Right ventricle myocardium inferior (tissue), 1 donor: ENCODE measurements at places on chromosomes 7 and 10.

DNA sequence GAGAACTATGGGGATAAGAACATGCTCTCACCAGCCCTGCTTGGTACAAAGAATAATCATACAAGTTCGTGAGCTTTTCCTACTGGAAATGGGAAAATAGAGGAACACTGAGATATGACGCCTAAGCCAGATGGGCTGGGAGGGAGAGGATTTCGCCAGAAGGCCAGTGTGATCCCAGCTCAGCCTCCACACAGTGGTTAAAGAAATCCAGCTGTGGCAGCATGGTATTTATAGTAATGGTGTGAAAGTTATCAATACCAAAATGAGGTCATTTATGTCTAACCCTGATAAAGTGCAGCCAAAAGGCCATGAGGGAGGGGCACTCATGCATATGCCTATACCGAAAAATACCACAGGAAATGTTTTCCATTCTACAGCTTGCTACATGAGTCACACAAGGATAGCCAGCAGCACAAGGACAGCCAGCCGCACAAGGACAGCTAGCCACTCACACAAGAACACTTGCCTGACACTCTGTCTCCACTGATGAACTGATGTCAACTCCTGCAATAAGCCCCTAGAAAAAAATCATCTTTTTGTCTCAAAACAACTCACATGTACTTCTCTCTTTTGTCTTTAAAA is 49.4 kb downstream of the FRMPD2 start:
- DNase-seq = no peak

DNA sequence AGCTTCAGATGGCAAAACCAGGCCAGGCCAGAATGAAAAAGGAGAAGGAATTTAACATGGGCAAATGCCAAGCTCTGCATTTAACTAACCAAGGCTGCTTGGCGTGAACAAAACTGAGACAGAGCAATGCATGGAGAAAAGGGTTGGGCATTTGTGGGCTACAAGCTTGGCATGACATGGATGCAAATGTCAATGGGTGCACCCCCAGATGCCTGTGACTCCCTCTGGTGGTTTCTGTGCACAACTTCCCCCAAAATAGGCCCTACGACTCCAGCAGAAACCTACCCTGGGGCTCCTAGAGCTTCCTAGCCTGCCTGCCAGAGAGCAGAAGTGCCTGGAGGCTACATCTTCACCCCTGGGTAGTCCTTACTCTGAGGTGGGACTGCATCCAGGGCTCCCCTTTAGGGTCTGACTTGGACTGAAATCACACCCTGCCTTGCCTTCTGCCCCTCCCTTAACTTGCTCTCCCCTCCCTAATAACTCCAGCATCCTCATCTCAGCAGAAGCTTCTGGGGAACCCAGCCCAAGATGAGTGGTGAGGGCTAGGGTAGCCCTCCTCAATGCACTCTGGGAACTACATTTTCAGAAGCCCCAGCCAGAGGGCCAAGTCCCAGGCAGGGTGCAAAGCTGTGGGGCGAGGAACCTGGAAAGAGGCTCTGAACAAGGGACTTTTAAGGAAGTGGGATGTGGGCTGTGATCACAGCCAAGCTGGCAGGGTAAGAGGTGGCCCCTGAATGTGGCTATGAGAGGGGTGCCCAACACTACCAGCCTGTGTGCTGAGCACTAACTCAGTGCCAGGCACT is 11.3 kb downstream of the GPRIN2 start:
- DNase-seq = peak; percentile 66

- DNase-seq = no peak
Measured at GRCh38 chr10:50415292-50415691, 164.0 kb upstream of the ASAH2 start.

DNA sequence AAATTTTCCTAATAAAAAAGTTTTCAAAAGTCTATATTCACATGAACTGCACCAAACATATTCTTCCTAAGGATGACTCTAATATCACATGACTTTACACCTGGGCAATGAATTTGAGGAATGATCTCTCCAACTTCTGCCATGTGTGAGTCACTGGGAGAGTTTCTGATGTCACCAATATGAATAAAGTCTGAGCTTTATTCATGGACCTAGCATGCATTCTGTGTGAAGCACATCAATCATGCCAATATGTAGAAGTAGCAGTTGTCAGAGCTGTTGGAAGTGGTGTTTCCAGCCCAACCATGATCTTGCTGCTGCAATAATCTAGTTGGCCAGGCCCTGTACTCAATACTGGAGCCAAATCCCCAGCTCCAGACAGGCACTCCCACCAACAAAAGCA is 91.7 kb upstream of the IFRD1 start:
- DNase-seq = no peak

GRCh38 chr10:110861930-110862649 is 9.6 kb upstream of the PDCD4 start:
- no peak for DNase-seq

- no peak for DNase-seq
Measured at GRCh38 chr7:55308186-55308929, 56.8 kb upstream of the LANCL2 start.

- no peak for DNase-seq
Measured at GRCh38 chr7:140923358-140924006, 1.2 kb downstream of the BRAF start.

DNA sequence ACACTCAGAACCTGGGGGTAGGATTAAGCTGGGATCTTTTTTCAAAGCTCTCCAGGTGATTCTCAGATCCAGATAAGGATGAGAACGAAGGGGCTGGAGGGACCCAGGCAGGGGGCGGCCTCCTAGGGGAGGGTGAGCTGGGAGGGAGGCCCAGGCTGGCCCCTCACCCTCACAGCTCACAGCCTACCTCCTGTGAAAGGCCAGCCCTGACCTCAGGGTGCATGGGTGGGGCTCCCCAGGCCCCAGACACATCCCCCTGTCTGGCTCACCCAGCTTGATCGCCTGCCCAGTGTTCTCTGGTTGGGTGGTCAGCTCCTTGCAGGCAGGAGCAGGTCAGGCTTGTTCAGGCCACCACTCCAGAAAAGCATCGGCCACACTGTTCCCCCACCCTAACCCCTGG is 24.3 kb downstream of the CTBP2 start:
- DNase-seq = no peak

GRCh38 chr7:19009241-19009935 is 108.0 kb downstream of the TWIST1 start:
- no peak for DNase-seq

- DNase-seq = no peak
Measured at GRCh38 chr7:20200361-20200760, 16.8 kb downstream of the MACC1 start.

DNA sequence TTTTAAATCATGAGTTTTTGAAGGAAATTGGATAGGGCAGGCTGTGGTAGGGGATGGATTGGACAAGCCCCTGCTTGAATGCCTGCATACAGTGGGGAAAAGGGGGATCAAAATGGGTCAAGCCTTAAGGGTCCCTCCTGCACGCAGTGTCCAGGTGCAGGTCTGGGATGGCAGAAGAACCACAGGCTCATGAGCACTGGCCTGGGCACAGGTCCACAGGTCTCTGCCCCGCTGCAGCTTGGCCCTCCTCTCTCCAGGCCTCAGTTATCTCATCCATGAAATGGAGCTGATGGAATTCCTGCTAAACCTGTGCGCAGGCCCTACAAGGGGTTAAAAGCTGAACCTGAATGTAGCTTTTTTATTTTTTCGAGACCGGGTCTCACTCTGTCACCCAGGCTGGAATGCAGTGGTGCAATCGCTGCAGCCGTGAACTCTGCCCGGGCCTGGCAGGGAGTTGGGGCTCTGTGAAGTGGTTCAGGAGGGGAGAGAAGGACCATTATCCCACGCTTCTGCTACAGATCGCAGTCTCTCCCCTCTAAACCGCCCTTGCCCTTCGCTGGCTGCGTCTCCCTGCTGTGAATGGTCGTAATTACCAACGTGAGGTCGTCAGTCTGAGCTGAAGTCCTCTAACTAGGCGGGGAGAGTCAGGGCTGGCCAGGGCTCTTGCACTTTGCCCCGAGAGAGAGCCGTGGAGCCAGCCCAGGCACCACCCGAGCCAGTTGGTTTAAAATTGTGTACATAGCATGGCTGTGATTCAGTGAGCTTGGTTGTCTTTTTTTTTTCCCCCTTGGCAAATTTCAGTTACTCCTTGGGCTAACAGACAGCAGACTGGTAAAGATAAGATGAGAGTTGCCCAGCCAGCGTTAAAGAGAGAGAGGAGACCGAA is 77.5 kb upstream of the GTF2I start:
- no peak for DNase-seq

DNA sequence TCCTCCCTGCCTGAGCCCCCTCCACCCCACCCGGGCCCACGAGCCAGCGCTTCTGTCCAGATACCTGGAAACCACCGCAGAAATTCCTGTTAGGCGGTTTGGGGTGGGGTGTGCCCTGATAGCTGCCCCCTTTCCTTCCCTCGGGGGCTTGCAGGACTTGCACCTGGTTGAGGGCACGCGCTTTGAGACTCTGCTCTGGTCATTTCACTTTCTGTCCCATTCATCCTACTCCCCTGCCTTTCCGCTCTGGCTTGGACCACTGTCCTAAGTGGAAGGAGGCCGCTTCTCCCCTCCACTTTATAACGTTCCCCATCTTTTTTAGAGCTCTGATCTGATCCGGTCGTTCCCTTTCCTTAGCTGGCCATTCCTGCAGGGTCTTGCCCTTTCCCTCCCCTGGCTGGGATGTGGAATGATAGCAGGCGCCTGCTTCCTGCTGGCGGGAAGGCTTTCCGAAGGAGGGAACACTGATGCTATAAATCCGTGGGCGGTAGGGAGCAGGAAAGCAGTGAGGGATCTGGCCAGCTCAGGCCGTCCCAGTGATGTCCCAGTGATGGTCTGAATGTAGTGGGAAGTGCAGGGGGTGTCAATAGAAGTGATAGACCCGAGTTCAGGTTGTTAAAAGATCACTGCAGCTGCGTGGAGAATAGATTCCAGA is 852 bp upstream of the PRKAR1B start:
- no peak for DNase-seq

DNA sequence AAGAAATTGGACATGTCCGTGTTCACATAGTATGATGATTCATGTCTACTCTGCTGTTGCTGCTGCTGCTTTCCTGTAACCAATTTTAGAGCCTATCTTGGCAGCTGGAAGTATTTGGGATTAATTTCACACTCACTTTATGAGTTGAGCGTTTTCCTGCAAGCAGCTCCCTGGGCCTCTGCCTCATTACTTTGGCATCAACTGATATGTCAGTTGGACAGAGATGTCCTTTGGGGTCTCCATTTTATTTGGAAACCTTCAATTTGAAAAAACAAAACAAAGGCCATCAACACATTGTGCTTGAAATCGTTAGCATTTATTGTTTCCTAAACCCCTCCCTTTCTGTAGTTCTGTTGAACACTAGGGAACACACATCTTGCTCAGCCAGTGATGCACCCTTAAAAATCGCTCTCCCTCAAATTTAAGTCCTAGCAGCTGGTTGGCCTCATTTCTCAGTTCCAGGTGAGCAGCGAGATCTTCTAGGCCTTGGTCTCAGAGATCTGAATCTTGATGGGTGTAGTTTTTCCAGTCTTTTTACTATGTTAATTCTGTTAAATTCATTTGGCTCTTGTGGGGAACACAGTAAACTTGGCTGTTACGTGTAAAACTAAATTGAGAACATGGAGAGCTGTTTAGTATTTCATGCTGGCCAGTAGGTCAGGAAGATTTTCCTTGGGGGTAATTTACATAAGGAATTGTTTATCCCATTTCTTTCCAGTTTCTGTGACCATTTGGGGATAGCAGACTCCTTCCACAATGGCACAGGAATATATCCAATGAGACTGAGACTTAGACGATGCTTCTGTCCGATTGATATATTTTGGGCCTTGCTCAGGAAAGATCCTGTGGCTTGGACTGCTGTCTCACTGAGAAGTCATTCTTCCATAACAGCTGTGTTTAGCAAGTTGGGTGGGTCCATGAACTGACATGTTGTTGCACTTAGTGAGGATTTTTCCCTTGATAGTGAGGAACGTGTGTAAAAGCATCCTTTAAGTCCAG is 371.6 kb downstream of the BBS9 start:
- no peak for DNase-seq

DNA sequence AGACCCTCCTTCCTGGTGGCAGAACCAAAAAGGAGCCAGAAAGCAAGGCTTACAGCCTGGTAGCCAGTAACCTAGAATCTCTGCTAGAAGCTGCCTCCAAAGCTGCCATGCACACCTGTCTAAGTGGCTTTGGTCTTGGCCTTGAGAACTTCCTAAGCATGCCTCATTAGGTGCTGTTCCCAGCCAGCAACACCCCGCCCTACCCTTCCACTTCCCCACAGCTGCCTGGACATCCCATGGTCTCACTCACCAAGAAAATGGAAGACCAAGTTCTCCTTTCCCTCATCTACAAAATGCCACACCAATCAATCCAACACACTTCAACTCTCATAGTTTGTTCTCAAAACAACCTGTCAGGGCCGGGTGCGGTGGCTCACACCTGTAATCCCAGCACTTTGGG is 4.2 kb downstream of the PSAP start:
- no peak for DNase-seq

- no peak for DNase-seq
Measured at GRCh38 chr7:159013825-159014289, 130.8 kb downstream of the VIPR2 start.

GRCh38 chr10:11515596-11516430 is 95.6 kb downstream of the USP6NL start:
- no peak for DNase-seq

DNA sequence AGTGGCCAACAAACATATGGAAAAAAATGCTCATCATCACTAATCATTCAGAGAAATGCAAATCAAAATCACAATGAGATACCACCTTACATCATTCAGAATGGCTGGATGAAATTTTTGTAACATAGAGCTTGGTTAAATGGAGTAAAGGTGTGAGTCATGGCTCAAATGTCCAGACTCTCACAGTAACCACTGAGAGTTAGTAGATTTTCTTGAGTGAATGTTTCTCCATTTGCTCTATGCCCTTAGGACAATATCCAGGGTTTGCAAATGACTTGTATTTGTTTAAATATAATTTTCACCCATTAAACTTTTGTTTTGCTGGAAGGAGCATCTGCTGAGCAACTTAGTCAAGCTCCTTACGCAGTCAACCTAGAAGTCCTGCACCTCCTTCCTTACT is 967.2 kb downstream of the XPNPEP1 start:
- DNase-seq = no peak

DNA sequence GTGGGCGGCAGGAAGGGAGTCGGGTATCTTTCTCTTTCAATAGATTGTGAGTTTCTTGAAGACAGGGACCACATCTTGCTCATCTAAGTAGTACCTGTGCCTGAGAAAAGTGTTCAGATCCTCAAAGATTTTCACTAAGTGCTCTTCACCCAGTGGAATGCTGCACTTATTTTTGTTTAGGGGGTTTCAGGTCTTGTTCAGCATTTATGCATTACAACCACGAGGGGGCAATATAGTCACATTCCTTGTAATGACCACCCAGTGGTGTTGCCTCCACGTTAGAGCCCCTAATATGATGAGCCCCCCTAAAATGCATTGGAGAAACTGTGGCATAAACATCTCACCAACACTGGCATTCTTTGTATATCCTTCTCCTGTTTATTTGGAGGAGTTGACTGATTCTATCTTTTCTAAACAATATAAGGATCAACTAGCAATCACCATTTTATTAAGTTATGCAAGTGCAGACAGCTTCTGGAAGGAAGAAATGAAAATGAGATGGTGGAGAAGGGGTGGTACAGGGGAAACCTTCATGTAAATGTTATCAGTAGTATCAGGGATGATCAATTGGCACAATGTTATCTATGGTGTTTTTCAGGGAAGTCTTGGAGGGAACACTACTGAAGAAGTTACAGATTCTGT is 3.1 kb upstream of the PAPSS2 start:
- no peak for DNase-seq
